ENCODE measurements at places on chromosomes 2 and 18. TPM values are rescaled to one million over a fixed set of nuclear protein-coding genes. Genes with fewer than 3 reads are reported as not detected.

DNA sequence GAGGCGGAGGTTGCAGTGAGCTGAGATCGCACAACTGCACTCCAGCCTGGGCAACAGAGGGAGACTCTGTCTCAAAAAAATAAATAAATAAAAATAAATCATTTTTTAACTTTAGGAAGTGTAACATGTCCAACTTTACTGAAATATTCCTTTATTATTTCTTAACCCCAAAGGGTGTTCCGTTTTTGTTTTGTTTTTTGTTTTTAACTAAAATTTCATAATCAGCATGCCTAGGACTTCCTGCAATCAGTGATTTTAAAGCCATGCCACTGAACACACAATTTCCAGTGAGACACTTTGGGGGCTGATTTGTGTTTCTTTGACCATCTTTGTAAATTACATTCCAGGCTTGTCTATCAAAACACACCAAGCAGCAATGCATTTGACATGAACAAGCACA, 7.1 kb downstream of the CATIP start:
- no peak overlapping the region for H3K4me3 ChIP-seq
- H3K27ac ChIP-seq: no peak overlapping the region
- no peaks in the 10 kb centered on the region for H3K27me3 ChIP-seq
- H3K36me3 ChIP-seq: no peaks in the 10 kb centered on the region
- peaks cover 13% of the 10 kb centered on the region for H3K4me1 ChIP-seq
- no peak for DNase-seq

The RNU2-63P gene
- 15.0 TPM for total RNA-seq

The CNGA3 gene
- total RNA-seq: 0.40 TPM

The ALLC gene
- 0.09 TPM for total RNA-seq

The CYBRD1 gene
- 111 TPM for total RNA-seq

- H3K4me1 ChIP-seq: no peaks in the 10 kb centered on the region
- H3K4me3 ChIP-seq: no peak overlapping the region
- H3K27me3 ChIP-seq: no peaks in the 10 kb centered on the region
- H3K36me3 ChIP-seq: no peaks in the 10 kb centered on the region
These were observed 215.7 kb downstream of the MGAT5 start for GRCh38 chr2:134469516-134470115.

DNA sequence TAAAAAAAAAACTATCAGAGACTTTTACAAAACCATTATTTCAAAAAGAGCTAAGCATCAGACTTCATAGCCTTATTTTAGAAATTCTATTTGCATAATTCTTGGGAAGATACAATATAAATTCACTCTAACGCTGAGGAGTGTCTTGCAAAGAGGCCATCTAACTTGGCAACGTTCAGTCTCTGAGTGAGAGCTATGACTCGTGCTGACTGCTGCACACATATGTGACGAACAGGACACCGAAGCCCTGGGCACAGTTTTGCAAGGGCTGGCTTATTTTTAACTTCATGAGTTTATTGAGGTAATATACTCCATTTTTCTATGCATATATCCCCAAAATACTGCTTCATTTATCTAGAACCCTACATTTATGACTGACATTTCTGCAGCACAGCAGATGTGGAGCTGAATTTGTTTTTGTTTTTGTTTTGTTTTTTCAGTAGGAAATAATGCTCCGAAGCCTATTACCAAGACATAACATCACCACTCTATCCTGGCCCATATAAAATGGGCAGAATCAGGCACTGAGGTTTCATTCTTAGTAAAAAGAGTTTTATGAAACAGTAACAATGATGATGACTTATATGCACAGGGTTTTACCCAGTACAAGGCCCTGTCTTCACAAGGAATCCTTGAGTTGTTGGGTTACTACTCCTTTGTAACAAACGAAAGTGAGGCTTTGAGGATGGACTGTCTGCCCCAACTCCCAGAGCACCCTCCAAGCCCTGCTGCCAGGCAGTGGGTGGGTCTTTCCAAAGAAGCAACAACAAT, 68.3 kb downstream of the CRACDL start:
- no peaks in the 10 kb centered on the region for H3K36me3 ChIP-seq
- no peak for DNase-seq
- H3K4me3 ChIP-seq: no peak overlapping the region
- H3K27me3 ChIP-seq: no peaks in the 10 kb centered on the region
- no peak overlapping the region for H3K27ac ChIP-seq
- peaks cover 17% of the 10 kb centered on the region for H3K4me1 ChIP-seq

DNA sequence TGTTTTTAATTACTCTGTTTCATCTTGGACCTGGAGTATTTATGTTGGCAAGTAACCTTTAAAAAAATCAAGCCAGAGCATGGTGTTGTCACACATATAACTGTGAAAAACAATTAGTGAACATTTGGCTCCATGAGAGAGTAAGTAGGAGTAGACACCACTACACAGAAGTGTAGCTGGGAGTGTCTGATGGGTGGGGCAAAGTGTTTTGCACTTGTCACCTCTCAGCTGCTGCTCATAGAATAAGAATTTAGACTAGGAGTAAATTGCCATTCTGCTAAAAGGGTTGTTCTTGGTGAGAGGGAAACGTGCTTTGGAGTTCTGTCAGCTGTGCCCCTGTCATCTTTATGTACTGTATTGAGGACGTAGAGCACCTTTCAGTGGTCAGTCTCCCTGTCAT, 114.5 kb downstream of the TTC27 start:
- peak; percentile 18 for DNase-seq
- no peak overlapping the region for H3K27ac ChIP-seq
- H3K4me3 ChIP-seq: no peak overlapping the region
- peaks cover 2% of the 10 kb centered on the region for H3K4me1 ChIP-seq

The HOXD12 gene
- total RNA-seq: not detected

The PRSS56 gene
- total RNA-seq: 2.6 TPM

DNA sequence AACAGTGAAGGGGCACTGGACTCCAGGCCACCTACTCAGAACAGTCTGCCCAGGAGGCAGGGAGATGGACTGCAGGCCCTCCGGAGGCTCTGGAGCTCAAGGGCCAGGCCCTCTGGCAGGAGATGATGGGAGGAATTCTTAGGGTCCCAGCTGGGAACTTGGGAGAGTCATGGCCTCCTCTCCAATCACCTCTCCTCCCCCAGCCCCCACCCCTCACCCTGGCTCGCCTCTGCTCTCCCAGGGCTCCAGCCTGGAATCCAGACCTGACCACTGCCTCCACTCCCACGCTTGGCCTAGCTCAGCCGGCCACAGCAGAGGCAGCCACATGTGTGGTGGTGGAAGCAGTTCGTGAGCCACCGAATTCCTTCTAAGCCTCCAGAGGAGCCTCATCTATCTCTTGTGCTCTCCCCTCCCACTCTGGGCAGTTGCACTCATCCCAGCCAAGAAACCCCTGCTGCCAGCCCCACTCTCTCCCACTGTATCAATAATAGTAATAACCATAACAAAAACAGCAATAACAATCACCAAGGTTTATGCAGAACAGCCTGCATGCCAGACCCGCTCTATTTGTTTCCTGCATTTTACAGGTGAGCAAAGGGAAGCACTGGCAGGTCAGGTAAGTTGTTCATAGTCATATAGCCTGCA, 67.4 kb downstream of the TNS1 start:
- no peak overlapping the region for H3K4me3 ChIP-seq
- H3K4me1 ChIP-seq: peaks cover 94% of the 10 kb centered on the region
- H3K27me3 ChIP-seq: no peaks in the 10 kb centered on the region

GRCh38 chr18:58102018-58102417, 58.0 kb downstream of the NEDD4L start:
- no peaks in the 10 kb centered on the region for H3K36me3 ChIP-seq
- no peak for DNase-seq

The DYSF gene
- 51.6 TPM for total RNA-seq
